ENCODE measurements at places on chromosomes 12 and 14.

DNA sequence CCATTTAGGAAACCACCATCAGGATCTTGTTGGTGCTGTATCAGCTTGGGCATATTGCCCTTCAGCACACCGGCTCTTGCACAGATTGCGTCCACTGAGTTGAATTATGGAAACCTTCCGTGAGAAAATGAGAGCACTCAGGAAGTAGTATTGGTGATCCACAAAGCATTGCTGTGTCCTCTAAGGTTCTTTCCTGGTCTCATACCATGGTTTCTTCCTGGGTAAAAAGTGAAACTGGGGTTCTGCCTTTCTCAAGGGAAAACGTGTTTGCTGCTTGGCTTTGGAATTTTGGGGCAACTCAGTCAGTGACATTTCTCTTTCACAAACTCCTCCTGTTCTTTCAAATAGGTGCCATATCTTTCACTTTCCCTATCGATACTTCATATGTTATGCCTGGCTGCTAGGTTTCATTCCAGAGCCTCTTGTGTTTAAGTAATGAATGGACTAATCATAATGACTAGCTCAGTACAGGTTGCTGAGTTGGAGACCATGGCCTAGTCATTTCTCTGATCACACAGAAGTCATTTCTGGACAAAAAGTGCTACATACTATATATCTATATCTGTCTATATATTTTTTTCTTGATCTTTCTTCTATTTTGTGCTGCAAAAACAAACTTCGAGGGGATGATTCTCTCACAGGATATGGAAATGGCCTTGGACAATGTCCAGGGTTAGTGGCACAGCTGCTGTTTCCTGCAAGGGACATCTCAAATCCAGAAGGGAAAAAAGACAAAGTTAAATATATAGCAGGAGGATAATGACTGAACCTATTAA lies 423.4 kb downstream of the ZFP36L1 start:
- DNase-seq, result no peak

DNA sequence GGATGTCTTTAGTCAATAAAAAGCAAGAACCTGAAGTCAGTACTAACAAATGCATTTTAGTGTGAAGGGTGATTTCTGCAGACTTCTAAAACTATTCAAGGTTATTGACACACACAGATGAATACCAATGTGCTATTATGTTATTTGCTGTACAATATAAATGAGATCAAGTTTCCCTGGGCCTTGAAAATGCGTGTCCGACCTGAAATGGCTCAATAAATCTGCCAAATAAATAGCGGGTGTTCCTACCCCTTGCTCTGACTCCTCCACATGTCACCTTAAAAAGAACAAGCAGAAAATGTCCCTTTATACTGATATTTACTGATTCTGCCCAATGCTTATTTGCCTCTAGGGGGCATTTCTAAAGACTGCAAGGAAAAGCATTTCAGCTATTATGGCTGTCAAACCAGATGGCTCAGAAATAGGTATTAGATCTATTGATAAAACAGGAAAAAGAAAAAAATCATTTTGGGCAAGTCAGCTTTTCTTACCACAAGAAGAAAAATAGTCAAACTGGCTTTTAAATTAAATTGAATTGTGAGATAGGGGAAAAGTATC lies 367.3 kb upstream of the KITLG start:
- DNase-seq, result no peak

- DNase-seq, result no peak
Measured at GRCh38 chr12:104653730-104654664, 197.2 kb downstream of the CHST11 start.

- no peak for DNase-seq
Measured at GRCh38 chr14:22814941-22815713, at the start of gene SLC7A7. Gene SLC7A7 (minus strand): TSS chr14:22815435. CDS start chr14:22813398, 2,037 bp downstream.

GRCh38 chr12:5963515-5963914 lies 18.5 kb upstream of the ANO2 start:
- DNase-seq, result no peak

GRCh38 chr14:81164167-81164774 lies 56.5 kb downstream of the GTF2A1 start:
- no peak for DNase-seq

DNA sequence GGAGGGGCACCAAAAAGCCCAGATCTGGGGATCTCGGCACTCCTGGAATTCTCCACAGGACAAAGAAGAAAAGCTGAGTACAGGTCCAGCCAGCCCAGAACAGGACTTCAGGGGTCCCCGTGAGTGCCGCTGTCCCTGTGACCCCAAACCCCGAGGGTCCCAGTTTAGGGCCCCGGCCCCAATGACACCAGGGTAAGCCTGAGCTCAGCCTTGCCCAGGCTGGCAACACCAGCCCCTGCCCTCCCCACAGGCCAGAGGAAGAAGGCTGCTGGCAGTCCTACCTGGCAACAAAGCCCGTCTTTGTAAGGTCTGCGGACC lies 1.8 kb downstream of the CDK2AP1 start:
- DNase-seq, result no peak

- DNase-seq, result peak; percentile 17
Measured at GRCh38 chr14:70254476-70254961, 65.8 kb upstream of the SLC8A3 start.

GRCh38 chr12:51813931-51814310 lies 34.6 kb downstream of the FIGNL2 start:
- no peak for DNase-seq

DNA sequence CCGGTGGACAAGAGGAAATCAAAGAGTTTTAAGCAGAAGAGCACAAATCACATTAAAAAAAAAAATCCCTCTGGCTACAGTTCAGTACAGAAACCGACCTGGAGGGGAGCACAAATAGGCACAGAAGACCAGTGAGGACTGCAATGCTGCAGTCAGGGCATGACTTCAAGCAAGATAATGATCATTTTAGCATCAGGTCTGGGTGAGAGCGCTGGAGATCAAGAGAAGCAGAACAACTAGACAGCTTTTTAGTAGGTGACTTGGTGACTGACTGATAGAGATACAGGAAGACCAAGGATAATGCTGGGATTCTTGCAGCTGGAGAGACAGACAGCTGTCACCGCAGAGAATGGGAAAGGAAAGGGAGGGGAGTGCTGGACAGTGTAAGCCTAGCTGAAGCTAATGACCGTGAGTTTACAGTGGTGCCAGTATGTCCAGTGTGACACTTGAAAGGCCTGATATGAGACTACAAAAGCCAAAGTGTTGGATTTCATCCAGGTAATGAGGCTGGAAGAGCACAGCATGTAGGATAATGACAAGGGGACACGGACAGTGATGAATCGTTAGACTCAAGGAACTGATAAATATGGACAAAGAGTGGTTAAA lies 5.6 kb downstream of the NFYB start:
- DNase-seq, result no peak

DNA sequence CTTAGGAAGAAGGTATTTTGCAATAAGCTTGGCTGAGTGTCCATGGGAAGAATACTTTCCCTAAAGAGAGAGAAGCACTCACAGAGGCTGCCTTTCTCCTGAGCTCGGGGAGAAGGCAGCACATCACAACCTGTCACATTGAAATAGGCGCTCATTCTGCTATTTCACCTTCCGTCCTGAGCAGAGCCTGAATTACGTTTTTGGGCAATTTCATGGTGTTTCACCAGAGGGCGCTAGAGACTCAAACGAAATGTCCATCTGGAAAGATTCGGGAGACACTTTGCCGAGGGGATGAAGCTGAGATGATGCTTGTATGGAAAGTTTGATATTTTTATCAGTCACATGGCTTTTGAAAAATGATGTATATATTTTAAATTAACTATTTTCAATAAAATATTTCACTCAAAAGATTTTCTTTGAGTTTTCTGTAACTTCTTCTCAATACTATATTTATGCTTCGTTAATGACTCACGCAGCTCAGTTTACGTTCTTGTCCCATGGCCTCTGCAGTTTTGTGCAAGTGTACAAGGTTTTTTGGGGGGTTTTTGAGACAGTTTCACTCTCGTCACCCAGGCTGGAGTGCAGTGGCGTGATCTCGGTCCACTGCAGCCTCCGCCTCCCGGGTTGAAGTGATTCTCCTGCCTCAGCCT lies 17.4 kb upstream of the B4GALNT3 start:
- peak; percentile 29 for DNase-seq

DNA sequence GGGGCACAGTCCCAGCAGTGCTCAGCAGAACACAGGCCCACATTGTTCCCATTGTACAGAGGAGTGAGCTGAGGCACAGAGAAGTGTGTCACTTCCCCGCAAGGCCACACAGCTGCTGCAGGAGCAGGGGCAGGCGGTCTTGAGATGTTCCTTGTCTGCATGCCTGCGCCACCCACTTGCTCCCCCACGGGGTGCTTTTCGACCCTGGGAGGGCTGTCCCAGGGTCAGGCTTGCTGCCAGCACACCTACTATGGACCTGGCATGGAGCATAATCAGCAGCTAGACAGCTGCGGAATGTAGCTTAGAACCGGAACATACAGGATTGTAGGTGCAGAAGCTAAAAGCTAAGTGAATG lies 7.8 kb upstream of the EP400 start:
- no peak for DNase-seq

- DNase-seq, result no peak
Measured at GRCh38 chr14:83733670-83734069, 1796.3 kb upstream of the FLRT2 start.

DNA sequence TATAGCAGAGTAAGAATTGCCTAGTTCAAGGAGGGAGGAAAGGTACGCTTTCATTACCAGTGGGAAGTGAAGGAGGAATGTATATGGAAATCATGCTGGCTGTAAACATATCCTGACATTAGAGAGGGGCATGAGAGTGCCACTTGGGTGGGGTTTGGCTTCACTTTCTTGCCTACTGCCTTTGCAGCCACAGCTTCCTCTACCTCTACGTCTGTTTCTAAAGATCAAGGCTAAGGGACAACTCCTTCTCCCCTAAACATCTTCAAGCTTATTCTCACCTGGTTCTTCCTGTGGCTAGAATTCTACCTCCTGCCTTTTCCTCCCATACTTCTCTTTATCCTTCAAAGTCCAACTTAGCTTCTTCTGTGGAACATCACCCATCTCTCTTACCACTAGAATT lies 58.0 kb downstream of the SUSD6 start:
- no peak for DNase-seq

- DNase-seq, result no peak
Measured at GRCh38 chr12:107359382-107359781, 266.0 kb upstream of the CRY1 start.

DNA sequence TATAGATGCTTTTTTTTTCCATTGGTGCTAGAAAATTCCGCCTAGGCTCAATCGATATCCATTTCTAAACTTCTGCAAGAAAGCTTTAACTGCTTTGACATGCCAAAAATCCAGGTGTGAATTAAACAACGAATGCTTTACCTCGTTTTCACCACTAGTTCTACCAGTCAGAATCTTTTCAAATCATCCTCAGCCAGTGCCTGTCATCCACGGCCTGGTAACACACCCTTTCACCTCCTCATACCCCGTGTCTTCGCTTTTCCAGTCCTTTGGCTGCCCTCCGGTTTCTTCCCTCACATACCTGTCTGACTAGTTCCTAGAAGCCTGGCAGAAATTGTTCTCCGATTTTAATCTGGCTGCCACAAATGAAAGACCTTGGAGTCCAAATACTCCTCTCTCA lies 1.4 kb upstream of the PHC1 start:
- DNase-seq, result no peak

- no peak for DNase-seq
Measured at GRCh38 chr12:92074889-92075288, 70.8 kb downstream of the BTG1 start.

- DNase-seq, result no peak
Measured at GRCh38 chr14:66038212-66038611, 448.0 kb upstream of the CCDC196 start.

- DNase-seq, result no peak
Measured at GRCh38 chr14:77276959-77277358, 6.0 kb upstream of the NGB start.

DNA sequence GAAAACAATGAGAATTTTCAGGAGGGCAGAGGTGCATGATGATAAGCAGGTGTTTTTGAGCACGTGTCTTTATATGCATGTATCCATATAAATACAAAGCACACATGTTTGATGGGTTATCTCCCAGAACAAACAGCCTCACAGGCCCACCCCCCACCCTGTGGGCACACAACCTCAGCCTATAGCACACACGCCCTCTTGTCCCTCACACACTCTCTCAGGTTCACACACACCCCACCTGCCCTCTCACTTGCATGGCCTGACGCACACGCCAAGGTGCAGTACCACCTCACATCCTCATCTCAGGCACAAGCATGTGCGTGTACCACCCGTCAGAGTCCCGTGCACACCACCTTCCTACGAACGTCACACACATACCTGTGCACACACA lies 8.6 kb upstream of the KRT8 start:
- no peak for DNase-seq

DNA sequence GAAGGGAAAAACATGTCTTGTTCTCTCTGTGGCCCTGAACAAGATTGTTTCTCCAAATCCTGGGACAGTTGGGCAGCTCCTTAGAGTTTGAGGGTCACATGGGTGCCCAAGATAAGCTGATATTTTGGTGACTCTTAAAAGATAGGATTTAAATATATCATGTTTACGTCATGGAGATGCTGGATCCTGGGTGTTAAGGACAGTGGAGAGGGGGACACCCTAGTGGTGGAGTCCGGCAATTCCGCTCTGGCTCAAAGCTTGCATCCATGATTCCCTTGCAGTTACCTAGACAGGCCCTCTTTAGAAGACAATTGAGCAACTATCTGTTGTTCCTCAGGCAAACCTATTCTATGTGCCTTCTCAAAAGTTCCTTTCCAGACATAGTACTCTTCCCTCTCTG lies 101.8 kb downstream of the CMKLR1 start:
- no peak for DNase-seq

DNA sequence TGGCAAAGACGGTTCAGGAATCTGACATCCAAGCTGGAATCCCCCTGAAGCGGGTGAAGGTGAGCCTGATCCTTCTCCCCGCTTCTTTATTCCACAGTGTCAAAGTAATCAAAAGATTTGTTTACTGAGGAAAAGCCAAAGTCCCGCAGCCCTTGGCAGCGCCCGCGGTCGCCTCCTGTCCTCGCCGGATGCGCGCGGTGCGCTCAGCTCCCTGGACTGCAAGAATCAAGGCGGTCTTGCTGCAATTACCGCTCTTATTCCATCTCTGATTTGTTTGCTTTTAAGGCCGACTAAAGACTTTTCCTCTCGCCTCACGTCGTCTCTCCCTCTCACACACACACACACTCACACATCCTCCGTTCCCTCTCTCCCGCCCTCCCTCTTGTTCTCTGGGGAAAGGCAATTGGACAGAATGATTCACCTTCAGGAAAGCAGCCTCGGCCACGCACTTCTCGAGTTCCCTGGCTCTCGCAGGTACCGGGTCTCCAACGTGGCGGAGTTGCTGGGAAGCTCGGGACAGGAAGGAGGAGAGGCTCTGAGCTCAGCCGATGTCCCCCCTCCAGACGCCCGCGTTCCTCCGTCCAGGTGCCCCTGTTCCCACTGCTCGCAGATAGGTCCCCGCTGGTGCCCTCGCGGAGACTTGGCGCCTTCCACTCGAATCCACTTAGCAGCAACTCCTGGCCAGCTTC lies 68.6 kb upstream of the USP15 start:
- no peak for DNase-seq

- DNase-seq, result no peak
Measured at GRCh38 chr12:67451206-67451605, 182.0 kb downstream of the CAND1 start.

DNA sequence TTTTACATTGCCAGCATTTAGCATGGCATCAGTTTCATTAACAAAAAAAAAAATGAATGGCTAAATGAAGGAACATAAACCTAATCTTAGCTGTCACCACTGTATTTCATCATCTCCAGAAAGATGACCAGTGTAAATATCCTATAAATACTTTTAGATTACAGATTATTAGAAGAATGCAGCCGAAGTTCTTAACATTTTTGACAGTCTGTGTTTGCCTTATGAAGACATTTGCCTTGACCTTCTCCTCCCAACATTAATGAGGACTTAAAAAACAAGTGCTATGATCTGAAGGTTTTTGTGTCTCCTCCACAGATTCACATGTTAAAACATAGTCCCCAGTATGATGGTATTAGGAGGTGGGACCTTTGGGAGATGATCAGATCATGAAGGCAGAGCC lies 253.0 kb downstream of the SNAPC1 start:
- DNase-seq, result no peak
